Activated CD8-positive, alpha-beta T cell treated with anti-CD3 and anti-CD28 coated beads for 36 hours (primary cell): ENCODE measurements at places on chromosomes 7 and 10.

DNA sequence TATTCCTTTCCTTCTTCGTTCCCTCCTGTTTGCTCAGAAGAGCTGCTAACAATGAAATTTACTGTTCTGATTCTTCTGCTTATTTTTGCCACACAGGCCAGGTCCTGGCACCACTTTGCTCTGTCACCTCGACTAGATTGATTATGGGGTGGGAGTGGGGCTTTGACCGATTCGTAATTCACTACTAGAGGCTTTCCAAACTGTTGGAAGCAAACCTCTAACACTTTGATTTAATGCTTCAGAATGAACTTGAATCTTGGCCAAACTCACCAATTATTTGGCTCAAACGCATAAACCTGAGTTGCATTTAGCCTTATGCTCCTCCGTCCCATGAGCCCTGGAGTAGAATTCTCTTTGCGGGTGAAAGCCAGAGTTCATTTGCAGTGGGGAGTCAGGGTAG lies 476.2 kb upstream of the FZD8 start:
- DNase-seq, result no peak

- peak; percentile 41 for DNase-seq
Observed at GRCh38 chr7:831596-832166, 595 bp upstream of the SUN1 start.

- no peak for DNase-seq
Observed at GRCh38 chr7:7757576-7757975, 39.2 kb upstream of the RPA3 start.

DNA sequence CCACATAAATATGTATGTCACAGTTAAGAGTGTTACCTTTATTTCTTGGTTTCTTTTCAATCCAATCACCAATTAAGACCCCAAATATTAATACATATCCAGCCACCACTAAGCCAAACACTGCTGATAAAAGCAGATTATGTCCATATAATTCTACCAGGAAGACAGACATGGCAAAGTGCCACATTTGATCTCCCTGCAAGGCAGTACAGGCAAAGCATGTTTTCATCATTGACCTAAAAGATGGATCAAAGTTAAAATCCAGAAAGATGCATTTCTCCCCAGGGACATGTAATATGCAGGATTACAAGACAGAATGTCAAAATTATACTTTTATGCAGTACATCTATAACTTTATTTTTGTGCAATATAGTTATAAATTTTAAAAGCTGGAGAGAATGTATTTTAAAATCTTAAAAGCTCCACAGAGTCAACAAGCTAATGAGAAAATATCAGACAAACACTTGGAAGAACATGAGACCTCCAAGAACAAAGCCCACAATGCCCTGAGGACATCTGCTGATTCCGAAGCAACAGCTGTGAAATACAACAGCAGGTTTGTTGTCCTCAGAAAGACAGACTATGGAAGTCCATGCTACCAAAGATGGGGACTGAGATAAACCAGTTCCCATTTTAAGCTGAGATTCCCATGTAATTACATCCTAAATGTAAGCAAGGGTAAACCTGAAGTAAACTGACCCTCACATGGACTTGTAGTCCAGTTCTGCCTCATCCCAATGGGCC lies 54.5 kb upstream of the TOMM7 start:
- DNase-seq, result no peak

GRCh38 chr7:85828614-85829013 lies 641.8 kb upstream of the SEMA3D start:
- DNase-seq, result no peak
